GM04503 (cell line): ENCODE measurements at places on chromosomes 3 and 15.

GRCh38 chr3:23859012-23859743 lies 53.4 kb downstream of the UBE2E1 start:
- no peak for DNase-seq

GRCh38 chr3:132997404-132998185 lies 40.6 kb upstream of the TMEM108 start:
- no peak for DNase-seq

DNA sequence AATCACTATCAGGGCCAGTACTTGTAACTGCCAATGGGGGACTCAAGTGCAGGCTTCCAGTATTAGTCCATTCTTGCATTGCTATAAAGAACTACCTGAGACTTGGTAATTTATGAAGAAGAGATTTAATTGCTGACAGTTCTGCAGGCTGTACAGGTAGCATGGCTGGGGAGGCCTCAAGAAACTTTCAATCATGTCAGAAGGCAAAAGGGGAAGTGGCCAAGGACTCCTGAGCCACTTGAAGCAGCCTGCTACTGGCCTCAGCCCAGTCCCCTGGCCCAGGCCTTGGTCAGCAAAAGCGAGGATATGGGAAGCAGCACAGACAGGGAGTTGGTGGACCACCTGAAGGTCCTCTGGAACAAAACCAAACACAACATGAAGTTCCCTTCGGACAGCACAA lies 29.2 kb upstream of the OR5K1 start:
- DNase-seq: no peak

DNA sequence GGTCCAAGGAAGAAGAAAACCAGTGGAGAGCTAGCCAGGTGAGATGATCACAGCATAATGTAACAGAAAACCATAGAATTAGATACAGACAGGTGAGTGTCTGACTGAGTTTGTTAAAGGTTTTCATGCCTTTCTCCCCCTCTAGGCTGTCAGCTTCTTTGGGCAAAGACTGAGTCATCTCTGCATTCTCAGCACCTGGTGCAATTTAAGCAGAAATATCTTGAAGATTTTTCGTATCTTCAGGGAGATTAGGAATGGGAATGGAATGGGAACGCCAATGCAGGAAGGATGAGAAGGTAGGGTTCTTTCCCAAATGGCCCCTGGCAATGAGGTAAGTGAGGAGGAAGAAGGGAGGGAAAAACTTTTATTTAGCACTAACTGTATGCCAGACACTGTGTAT lies 122.0 kb upstream of the SLC7A14 start:
- no peak for DNase-seq

- DNase-seq: no peak
These were observed 4.3 kb downstream of the RNU6-1 start for GRCh38 chr15:67835297-67836133.

- peak; percentile 50 for DNase-seq
These were observed 9.3 kb downstream of the VEPH1 start for GRCh38 chr3:157493627-157494550.

DNA sequence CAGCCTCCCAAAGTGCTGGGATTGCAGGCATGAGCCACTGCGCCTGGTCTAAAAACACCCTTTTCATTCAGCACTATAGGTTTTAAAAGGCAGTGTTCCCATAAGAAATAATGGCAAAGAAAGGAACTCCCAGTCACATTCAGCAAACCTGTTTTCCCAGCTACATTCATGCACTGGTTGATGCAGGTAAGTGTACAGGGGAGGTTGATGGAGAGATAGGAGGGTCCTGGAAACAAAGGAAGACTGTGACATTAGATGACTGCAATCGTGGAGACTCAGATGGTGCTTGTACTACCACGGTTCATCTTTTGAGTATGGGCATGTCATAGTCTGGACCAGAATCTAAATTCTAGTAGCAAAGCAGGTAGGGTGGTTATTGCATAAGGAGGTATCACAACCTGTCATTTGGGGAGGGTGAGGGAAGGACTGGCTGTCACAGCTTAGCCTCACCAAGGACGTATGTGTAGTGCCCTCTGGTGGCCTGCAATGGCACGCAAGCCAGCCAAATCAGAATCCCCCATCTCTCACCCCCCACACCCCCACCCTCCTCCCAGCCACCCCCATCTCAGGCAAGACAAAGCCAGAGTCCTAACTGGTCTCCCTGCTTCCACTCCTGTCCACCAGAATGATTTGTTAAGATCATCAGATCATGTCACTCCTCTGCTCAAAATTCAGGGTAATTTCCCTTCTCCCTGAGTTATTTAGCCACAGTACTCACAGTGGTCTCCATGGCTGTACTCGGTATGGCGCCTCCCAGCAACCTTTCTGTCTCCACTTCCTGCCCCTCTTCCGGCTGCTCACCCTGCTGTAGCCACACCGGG lies 28.8 kb upstream of the UBL7 start:
- no peak for DNase-seq

- no peak for DNase-seq
These were observed 33.9 kb downstream of the RAB27A start for GRCh38 chr15:55255714-55256113.

DNA sequence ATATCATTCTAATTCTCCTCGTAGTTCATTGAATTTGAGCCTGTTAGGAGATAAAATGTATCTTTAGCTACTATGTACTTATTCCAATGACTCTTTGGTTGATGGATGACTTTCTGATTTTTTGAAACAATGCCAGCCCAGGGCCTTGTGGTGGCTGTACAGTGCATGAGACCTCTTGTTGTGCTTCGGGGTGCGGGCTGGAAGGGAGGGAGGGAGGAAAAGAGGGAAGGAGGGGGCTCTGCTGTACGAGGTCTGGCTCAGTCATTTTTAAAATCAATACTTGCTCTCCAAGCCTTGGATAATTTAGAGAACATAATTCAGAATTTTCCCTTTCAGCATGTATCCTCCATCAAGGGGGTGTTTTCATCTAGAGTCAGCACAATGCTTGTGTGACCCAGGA lies 399.7 kb upstream of the ONECUT1 start:
- DNase-seq: no peak

DNA sequence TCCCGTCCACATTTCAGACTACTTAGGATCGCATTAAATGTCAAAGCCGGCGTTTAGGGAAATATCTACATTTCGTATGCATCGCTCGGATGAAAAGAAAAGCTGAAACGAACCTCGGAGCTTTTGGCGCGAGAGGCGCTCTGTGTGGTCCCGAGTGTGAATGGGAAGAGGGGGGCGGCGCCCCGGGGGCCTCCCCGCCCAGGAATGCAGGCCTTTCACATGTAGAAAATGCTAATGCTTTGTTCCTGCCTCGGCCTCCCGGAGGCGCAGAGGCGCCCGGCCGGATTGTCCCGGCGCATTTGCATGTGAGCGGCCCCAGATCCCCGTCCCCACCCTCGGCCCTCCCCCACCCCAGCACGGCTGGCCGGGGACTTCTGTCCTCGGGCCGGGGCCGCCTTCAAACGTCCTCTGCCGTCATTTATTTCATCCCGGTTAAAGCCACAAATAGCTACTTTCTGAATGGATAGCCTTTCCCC lies 37.0 kb upstream of the TRIM71 start:
- DNase-seq: no peak

- no peak for DNase-seq
These were observed 37.0 kb downstream of the RLBP1 start for GRCh38 chr15:89184357-89184756.

DNA sequence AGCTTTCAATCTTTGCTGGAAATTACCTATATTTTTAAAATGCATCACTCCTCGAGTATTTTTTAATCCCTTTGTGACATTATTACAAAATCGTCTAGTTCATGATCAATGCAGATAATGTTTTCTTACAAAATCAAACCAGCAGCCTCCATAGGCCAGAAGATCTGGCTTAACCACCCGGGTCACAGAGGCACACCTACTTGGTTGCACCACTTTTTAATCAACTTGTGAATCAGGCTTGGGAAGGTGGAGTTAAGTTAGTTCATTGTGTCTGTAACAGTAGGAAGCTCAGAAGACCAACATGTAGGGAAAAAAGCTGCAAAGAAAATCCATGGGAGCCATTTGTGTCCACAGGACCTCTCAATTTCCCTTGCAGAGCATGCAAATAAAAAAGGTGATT lies 148.0 kb downstream of the TP63 start:
- DNase-seq: no peak

- DNase-seq: no peak
These were observed 518.5 kb upstream of the CADM2 start for GRCh38 chr3:84440291-84440690.

- peak; percentile 88 for DNase-seq
These were observed 75.7 kb upstream of the PRR23C start for GRCh38 chr3:139120086-139121056.

DNA sequence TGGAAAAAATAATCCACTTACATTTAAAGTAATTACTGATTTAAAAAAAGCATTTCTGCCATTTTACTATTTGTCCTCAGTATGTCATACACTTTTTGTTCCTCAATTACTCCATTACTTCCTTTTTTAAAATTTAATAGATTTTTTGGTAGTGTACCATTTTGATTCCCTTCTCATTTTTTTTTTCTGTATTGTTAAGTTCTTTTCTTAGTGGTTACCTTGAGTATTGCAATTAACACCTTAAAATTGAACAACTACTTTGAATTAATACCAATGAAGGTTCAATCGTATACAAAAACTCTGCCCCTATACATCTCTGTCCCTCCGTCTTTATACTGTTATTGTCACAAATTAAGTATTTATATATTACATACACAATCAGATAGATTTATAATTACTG lies 240.6 kb upstream of the LMCD1 start:
- no peak for DNase-seq
